ENCODE measurements at places on chromosomes 11 and 22.
A peak's percentile ranks its signal among the peaks of the same experiment; 100 is the strongest.

DNA sequence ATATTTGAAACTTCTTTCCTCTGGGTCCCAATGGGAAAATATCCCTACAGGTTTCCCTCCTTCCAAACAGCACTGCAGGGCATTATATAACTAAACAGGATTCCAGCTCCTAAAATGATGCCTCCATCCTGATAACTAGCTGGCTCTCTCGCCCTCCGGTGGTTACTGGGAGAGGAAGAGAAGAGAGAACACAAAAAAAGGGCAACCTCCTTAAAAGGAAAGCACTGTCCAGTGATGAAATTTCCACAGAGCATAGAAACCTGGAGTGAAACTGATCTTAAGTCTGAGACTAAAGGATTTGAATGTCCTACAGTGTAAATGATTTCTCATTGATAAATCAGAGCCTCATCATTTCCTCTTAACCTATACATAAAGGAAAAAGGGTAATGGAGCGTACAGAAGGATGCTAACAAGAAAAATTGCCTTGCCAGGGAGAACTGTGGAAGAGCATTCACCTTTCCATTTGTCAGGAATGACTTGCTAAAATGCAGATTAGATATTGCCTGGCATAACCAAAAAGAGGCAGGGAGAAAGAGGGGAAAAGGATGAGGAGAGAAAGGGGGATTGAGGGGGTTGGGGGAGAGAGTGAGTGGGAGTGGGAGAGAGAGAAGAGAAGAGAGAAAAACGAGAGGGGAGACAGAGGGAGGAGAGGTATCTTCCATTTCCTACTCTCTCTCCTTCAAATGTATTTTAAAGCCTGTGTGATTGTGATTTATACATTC is 121.3 kb downstream of the APOL5 start:
- DNase-seq: no peak

GRCh38 chr11:32052215-32052614 is 38.7 kb upstream of the RCN1 start:
- peak; percentile 50 for DNase-seq

- DNase-seq: no peak
These were observed 229.3 kb downstream of the CASP12 start for GRCh38 chr11:104668797-104669463.

DNA sequence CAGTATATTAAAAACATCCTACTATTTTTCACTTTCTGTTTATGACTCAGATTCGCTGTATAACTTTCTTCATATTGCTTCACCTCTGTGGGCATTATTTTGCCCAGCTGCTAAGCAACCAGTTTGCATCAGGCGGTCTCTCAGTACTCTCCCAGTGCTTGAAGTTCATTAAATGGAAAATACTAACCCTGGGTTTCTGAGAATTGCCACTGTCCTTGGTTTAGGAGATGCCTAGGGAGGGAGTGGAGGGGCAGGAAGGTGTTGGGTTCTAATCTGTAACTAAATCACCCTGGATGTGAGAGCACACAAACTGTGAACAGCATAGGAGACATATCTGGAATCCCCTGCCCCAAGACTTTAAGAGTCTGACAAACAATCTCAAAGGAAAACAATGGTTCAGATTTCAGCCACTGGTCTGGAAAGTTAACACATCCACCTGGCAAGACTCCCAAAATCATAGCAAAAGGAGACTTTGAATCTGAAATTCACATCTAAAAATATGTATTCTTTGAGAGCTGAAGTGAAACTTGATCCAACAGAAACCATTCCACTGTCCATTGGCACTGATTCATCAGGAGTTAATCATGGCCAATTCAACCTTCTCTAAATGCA is 540.0 kb downstream of the SOX6 start:
- DNase-seq: no peak

DNA sequence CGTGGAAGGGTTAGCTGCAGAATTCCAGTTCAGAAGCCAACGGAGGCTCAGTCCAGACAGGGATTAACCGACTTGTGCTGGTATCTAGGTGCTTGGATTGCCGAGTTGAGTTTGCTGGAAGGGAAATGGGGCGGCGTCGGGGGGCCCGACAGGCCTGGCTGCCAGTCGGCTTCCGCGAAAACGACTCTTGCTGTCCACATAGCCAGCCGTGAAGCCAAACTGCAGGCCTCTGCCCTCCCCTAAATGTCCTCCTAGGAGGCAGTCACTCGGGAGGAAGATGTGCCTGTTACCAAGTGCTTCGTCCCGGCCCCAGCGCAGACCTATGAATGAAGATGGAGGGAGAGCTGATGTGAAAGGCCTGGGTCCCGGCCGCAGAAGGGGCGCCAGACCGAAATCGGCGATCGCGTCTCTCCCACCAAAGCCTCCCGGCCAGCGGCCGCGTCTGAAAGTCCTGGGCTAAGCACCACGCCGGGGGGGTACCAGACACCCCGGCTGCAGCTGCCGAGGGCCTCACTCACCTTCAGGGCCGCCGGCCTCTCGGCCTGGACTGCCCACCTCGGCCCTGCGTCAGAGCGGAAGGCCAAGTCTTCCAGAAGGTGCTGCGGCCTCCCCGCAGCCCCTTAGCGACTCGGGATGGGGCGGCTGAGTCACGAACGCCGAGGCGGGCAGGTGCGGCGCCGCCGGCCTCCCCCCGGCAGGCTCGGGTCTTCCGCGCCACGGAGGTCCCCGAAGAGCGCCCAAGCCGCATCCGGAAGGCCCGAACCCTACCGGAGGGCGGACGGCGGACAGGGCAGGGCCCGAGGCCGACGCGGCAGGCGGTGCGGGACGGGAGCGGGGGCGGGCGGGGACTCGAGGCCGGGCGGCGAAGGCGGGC is 7.5 kb downstream of the DPAGT1 start:
- DNase-seq: peak; percentile 61

- no peak for DNase-seq
These were observed 47.0 kb upstream of the ADORA2A start for GRCh38 chr22:24380220-24380904.

DNA sequence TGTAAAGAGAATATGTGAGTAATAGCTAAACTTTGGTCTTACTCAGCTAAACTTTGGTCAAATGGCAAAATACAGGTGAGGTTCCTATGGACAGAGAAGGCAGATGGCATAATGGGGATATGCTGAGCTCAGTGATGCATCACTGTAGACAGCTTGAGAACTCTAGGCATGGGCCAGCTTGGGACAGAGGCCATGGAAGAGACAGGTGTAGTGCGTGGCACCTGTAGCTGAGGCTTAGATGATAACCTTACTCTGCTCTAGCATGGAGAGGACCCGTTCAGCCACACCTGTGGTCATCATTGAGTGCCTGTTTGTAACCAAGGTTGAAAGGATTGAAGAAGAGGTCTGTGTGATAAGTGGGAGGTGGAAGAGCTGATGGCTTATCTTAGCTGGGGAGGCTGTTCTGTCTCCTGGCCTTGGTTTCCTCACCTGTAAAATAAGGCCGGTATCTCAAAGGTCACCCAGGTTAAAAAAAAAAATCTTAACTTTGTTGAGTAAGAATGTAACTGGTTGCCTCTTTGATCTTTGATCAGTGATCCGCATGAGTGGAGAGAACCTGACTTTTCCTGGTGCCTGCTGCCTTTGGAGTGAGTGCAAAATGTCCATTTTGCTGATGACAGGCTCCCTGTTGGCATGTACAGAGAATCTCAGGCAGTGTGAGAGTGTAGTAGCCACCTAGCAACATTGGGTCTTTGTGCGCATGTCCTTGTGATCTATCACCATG is 48.6 kb downstream of the ZNRF3 start:
- no peak for DNase-seq

DNA sequence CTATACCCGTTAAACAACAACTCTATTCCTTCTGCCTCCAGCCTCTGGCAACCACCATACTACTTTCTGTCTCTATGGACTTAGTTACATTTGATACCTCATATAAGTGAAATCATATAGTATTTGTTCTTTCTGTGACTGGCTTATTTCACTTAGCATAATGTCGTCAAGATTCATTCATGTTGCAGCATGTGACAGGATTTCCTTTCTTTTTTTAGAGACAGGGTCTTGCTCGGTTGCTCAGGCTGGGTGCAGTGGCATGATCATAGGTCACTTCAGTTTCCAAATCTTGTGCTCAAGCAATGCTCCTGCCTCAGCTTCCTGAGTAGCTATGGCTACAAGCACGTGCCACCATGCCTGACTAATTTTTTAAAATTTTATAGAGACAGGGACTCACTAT is 29.4 kb upstream of the SORL1 start:
- DNase-seq: no peak

DNA sequence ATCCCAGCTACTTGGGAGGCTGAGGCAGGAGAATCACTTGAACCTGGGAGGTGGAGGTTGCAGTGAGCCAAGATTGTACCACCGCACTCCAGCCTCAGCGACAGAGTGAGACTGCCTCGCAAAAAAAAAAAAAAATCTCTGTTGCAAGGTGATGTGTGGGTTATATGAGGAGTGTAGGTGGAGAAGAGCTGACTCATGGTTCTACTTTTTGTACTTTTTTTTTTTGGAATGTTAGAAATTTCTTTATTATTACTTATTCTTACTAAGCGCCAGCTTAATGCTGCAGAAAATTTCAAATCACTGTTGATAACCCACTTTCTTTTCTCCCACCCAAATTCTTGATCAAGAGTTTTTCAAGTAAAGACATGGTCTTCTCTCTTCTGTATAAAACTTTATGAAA is 29.6 kb upstream of the DNAJB13 start:
- no peak for DNase-seq

DNA sequence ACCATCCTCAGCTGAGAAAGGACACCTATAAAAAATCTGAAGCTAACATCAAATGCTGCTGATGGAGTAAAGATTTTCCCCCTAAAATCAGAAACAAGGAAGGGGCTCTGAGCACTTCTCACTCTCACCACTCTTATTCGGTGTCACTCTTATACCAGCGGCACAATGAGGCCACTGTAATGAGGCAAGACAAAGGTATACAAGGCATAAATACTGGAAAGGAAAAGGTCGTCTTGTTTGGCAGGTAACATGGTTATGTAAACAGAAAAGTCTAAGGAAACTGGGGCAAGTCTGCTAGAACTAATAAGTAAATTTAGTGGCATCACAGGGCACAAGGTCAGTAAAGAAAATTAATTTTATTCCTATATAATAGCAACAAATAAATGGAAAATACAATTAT is 8.1 kb upstream of the MOB2 start:
- DNase-seq: no peak

DNA sequence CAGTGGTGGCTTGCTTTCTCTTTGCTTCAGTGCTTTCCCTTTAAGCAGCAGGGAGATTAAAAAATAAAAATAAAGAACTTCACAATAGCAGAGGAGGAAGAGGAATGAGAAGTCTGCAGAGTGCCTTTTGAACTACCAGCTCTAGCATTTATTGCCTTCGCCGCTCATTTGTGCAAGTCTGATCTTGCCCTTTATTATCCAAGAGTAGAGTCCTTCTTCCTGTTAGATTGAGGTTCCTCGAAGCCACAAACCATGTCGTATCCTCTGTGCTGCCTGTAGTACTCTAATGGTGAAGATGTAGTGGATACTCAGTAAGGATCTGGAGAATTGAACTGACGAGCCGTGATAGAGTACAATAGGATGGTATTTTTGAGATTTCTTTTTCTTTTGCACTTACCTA is 101.2 kb upstream of the RAG2 start:
- DNase-seq: no peak

DNA sequence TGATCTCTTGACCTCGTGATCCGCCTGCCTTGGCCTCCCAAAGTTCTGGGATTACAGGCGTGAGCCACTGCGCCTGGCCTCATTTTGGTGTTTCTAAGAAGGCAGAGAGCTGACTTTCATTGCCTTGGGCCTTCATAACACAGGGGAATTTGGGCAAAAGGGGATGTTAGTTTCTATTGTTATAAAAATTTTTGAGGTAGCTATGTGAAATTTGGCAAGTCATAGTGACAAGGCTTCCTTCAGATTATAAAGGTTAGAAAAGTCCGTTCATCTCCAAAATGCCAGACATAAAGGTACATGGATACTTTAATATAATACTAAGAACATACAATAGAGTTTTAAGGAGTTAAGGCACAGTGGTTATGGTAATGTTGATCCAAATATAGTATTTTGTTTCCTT is 17.2 kb downstream of the LDHC start:
- no peak for DNase-seq

- no peak for DNase-seq
These were observed 79.8 kb upstream of the CNTN5 start for GRCh38 chr11:98940913-98941312.

DNA sequence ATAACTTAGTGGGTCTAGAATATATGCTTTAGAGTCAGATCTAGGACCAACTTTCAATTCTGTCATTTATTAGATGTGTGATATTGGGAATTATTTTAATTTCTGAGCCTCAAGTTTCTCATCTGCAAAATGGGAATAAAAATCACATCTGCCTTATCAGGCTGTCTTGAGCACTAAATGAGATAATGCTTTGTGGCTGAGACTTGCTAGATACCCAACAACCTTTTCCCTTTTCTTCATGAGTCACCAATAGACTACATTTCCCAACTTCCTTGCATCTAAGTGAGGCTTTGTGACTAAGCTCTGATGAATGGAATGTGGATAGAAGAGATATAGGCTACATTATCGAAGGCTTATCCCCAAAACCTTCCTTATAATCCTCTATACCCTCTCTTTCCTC is 220.7 kb upstream of the SESN3 start:
- no peak for DNase-seq

- no peak for DNase-seq
These were observed 110.7 kb downstream of the EHF start for GRCh38 chr11:34731603-34732002.

- DNase-seq: no peak
These were observed 26.4 kb downstream of the C11orf91 start for GRCh38 chr11:33674035-33674814.

GRCh38 chr22:30574997-30575671 is 669 bp upstream of the GAL3ST1 start:
- DNase-seq: no peak

All from activated naive CD4-positive, alpha-beta T cell treated with Interleukin-2 at 50 U/mL for 16 hours (primary cell).